ENCODE measurements at places on chromosomes 2 and 18. TPM values are rescaled to one million over a fixed set of nuclear protein-coding genes. Genes with fewer than 3 reads are reported as not detected.

Gene RAD51AP2
- total RNA-seq, result not detected

Gene DSC1
- not detected for total RNA-seq

Gene DSG1
- not detected for total RNA-seq

Gene CTDSP1
- 71.7 TPM for total RNA-seq

Gene CYRIA
- total RNA-seq, result 0.14 TPM

Data from A549 treated with DMSO at 1 μM for 4 hours (cell line).